Bladder microvascular endothelial cell (primary cell): ENCODE measurements at places on chromosomes 7 and 10. TPM values are rescaled to one million over a fixed set of nuclear protein-coding genes. Genes with fewer than 3 reads are reported as not detected.

The SH2D4B gene
- 0.06 and 0.16 TPM in 2 replicates for total RNA-seq

The CALD1 gene
- 135 and 315 TPM in 2 replicates for total RNA-seq

The SPDYE5 gene
- total RNA-seq = not detected in 2 replicates

The HABP2 gene
- under 0.01 TPM in 1 of 2 replicates, not detected in the other for total RNA-seq

The MUC12 gene
- not detected in 2 replicates for total RNA-seq

The TFEC gene
- 8.5 and 8.6 TPM in 2 replicates for total RNA-seq

The UCN3 gene
- total RNA-seq = not detected in 2 replicates
